Progenitor cell of endocrine pancreas (in vitro differentiated cells): ENCODE measurements at places on chromosomes 3 and 15. TPM values are rescaled to one million over a fixed set of nuclear protein-coding genes. Genes with fewer than 3 reads are reported as not detected.

Gene C3orf22
- total RNA-seq, result 0.26 and 0.44 TPM in 2 replicates

Gene COMMD4
- 95.6 and 95.7 TPM in 2 replicates for total RNA-seq

Gene B2M
- 133 and 139 TPM in 2 replicates for total RNA-seq

Gene SPATA12
- 0.14 and 0.16 TPM in 2 replicates for total RNA-seq
